Stimulated activated CD8-positive, alpha-beta memory T cell treated with anti-CD3 and anti-CD28 coated beads, Interleukin-2, amount 100 ng/mL, for 1 hour (primary cell): ENCODE measurements at places on chromosomes 6 and 20.

GRCh38 chr20:49889001-49889934, 26.1 kb downstream of the SPATA2 start:
- DNase-seq = no peak

GRCh38 chr6:51855310-51856082, 231.9 kb downstream of the PKHD1 start:
- no peak for DNase-seq

DNA sequence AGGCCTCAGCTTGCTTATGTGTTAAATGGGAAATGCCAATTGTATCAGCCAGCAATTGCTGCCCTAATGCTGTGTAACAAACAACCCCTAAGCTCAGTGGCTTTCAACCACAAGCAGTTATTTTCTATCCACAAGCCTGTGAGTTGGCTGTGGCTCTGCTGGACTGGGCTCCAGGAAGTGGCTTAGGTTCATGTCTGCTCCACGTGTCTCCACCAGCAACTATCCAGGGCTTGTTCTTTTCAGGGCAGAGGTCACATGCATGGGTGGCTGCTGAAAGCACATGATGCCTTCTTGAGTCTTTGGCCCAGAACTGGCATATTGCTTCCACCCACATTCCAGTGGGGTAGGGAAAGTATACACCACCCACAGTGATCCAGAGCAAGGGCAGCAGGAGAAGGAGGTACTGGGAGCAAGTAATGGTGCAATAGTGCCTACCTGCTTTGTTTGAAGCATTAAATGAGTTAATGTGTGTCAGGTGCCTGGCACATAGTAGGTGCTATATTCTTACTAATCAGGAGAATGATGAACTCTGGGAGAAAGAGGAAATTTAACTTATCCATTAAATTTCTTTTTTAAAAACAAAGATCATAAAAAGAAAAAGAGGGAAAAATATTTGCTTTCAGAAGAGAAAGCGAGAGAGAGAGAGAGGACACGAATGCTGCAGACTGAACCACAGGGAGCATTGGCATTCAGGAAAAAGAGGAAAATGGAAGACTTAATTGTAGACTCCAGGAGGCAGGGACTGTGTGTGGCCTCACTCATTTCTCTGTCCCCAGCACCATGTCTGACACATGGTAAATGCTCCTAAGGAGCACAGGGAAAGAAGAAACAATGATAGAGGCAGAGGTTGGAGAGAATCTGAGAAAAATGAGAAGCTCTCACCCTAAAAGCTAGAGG, 25.2 kb upstream of the RNF24 start:
- no peak for DNase-seq

GRCh38 chr6:465531-466348, 74.2 kb downstream of the IRF4 start:
- no peak for DNase-seq

DNA sequence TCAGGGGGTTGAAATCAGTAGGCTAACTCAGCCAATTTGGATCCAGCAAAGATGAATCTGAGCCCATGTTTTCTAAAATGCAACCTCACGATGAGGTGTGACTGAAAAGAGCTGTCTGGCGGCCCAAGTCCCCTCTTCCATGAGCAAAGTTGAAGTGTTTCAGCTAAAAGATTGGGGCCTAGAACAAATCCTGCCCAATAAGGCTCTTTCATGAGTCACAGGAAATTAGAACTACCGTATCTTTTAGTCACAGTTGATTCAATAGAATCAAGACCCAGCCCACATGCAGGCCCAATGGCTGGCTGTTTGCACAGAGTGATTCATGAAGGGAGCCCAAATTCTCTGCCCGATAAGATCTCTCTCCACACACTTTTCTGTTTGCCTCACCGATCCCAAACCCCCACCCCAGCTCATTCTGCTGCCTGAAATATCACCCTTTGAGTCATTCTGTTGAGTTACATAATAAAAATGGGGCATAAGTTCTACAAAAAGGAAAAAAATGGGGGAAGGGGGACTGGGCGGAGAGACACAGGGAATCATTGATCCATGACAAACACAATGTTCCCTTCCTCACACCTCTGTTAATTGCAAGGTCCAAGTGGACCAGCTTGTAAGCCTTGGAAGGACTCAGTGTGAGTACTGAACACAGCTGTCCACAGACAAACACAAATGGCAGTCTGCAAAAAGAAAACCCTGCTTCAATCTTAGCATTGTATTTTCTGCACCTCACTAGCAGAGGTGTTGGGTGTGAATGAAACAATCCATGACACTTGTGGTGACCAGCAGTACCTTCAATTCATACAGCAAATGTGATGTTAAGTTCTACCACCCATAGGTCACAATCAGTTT, 13.8 kb downstream of the FOXQ1 start:
- no peak for DNase-seq

DNA sequence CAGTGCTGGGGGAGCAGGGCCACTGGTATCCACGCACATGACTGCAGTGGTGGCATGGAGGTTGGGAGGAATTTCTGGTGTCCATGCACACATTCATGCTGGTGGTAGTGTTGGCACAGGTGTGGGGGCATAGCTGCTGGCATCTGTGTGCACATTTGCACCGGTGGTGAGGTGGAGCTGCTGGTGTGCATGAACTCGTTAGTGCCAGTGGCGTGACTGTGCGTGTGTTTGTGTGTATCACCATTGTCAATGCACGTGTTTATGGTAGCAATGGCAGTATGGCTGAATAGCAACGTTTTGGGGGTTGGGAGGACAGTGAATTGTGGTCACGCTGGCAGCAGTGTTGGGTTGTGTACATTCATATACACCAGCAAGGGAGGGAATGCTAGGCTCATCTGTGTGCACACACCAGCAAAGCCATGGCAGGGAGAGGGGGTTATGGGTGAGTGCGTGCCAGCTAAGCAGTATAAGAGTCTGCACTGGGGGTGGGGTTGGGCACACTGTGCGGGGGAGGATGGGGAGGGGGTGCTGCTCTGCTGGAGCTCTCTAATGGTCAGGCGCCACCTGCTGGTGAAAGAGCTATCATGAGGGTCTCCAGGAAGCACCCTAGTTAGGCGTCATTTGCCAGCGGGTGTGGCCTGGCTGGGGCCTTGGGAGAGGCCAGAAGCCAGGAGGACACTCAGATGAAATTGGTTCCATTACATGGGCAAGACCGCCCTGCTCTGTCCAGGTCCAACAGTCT, 626.1 kb upstream of the ID4 start:
- no peak for DNase-seq

DNA sequence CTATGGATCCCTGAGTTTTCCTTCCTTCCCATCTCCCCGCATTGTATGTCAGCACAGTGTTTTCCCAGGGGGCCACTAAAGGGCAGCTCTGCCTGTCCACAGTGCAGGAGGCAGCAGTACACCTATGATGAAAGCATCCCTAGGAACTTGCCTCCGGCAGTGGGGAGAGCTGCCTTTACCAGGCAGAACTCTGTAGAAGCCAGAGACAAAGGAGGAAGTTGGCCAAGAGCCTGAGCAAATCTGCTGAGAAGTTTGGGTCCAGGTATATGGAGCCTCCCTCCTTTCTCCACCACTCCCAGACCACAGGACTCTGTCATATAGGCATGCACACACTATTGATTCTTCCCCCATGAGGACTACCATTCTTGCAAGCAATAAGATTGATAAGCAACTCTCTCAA, 282.7 kb downstream of the TBC1D7 start:
- no peak for DNase-seq

GRCh38 chr6:3006476-3006875, 6.8 kb downstream of the NQO2 start:
- no peak for DNase-seq

DNA sequence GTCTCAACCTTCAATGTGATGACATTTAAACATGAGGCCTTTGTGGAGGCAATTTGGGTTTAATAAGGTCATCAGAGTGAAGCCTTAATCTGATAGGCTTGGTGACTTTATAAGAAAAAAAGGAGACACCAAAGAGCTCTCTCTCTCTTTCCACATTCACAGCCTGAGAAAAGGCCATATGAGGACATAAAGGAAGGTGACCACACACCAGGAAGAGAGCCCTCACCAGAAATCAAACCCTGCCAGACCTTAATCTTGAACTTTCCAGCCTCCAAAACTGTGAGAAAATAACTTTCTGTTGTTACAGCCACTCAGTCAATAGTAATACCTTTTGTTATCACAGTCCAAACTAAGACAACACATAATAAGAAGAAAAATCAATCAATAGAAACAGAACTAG, 47.7 kb downstream of the COL12A1 start:
- no peak for DNase-seq

GRCh38 chr6:163946437-163946836, 531.9 kb downstream of the QKI start:
- no peak for DNase-seq

- peak; percentile 39 for DNase-seq
These were observed 1.3 kb downstream of the RGS19 start for GRCh38 chr20:64077876-64078551.

GRCh38 chr6:33017694-33018353, 8.4 kb upstream of the HLA-DOA start:
- DNase-seq = no peak

DNA sequence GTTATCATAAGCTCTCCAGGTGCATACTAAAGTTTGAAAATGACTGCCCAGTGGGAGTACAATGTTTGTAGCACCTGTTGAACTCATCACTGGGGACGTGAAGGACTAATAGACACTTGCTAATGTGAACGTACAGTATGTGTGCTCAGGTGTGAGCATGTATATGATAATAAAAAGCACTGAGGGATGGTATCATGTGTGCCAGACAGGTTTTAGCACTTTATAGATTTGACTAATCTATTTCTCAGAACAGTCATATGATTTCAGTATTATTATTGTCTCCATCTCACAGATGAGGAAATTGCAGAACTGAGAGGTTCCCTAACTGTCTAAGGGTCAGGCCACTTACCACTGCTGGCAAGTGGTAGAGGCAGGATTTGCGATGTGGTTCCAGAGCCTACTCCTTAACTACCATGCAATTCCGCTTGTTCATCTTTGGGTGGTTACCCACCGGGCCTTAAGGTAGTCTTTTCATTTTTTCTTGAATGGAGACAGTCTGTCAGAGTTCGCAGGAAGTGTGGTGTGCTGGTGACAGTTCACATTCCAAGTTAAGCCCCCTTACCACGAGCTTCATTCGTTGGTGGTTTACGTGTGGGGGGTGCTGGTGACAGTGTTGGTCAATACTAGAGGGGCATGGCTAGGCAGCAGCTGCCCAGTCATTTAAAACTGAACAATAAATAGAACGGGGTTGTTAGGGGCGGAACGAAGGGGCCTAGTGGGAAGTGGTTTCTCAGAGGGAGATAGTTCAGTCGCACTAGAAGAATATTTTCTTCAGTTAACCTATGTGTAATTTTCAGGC, 46.8 kb downstream of the RREB1 start:
- DNase-seq = no peak

DNA sequence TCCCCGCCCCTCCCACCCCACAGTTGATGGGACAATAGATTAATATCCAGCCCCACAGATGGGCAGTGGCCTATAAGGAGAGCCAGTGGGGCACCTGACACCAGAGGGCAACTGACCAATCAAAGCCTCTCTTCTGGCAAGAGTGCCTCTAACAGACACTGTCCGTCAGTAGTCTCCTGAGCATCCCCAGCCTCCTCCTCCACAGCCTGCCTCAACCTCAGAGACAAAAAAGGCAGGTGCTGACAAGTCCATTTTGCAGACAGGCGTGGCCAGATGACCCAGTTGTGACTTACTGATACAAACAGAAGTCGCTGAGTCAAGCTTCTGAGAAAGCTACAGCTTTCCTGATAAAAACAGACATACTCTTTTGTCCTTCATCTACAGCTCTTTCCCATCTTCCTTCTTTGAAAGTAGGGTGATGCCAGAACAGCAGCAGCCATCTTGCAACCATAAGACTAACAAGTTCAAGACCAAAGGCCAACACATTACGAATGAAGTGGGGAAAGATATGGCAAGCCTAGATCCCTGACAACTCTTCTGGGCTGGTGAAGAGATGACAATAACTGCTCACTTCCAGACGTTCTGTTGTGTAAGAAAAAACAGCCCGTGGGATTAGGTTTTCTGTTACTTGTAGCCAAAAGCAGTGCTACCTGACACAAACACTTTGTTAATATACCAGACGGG, 12.3 kb downstream of the PPIL1 start:
- DNase-seq = no peak

DNA sequence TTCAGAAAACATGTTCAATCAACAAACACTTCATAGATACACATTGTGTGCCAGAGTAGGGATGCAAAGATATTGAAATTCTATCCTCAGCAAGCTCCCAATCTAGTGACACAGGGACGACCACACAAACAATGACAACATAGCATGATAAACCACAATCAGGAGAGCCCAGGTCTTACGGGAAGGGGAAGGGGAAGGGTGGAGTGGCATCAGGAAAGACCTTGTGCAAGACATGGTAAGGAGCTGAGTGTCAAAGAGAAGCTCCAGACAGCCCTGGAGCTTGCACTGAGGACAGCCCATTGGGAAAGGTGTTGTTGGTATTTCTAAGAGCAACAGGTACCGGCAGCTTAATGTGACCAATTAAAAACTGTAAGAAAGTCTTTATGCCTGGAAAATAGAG, 103.6 kb downstream of the PDE7B start:
- DNase-seq = no peak

DNA sequence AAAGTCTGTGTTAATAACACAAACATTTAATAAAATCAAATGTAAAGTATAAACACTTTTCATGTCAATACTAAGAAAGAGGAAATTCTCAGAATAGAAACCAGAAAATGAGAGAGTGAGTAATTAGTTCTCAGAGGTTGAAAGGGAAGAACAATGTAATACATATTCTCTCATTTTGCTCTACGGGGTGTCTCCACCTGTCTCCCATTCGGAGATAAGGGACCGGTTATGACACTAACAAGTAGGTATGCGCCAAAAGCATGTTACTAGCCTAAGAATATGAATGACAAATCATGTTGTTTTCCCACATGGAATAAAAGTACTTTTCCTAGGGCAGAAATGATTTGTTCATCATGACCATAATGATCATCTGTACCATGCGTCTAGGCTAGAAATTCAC, 35.6 kb upstream of the PRELID3B start:
- no peak for DNase-seq

GRCh38 chr20:24746351-24746685, 202.8 kb upstream of the CST7 start:
- DNase-seq = no peak

DNA sequence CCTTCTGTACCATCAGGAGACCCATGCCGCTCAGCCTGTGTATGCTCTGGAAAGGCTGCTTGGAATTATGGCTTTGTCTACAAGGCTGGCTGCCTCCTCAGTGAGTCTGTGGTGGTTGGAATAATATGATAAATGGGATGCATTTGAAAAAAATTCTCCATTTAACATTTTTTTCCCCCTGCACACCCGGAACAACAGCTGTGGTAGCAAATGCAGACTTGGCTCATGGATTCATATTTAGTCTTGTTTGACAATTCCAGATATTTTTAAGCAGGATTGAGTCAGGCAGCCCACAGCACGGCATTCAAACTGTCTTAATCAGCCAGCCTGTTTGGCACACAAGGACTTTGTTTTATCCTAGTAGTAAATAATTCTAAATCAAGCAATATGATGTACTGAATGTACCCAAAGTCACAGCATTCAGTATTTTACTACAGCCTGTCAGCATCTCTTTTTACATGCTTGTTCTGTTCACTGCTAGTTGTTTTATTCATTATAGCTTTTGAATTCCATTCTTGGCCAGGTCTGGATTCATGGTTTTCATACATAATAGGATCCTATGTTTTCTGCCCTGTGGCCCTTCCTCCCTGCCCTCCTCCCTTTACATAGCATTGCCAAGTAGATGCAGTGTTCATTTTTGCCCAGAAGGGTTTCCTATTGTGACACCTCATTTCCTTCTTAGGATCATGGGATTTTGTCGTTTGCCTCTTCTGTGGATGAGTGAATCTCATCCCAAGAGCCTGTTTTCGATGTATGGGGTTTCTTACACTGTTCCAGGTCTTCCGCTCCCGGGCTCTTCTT, 68.1 kb downstream of the LRRC1 start:
- no peak for DNase-seq

- DNase-seq = no peak
These were observed 11.8 kb upstream of the THBD start for GRCh38 chr20:23061262-23061661.
